ENCODE measurements at places on chromosomes 1 and 21.

DNA sequence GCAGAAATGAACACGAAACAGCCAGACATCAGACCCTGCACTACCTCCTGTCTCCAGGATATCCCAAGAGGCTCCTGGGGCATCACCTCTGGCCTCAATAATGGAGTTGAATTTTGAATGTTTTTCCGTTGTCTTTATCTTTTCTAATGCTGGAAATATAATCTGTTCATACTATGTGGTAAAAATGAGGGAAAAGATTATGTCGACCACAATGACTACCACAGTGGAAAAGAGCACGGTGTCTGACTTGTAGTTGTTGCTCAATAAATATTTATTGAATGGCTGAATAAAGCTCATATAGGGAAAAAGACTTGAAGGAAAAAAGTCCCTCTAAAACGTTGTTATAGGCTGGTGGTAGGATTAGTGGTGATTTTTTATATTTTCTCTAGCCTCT is 44.6 kb upstream of the ROR1 start:
- no peak for DNase-seq

- DNase-seq: no peak
Measured at GRCh38 chr1:245469734-245470133, 314.9 kb downstream of the KIF26B start.

- peak; percentile 96 for DNase-seq
Measured at GRCh38 chr1:150561974-150562445, 12.8 kb downstream of the ADAMTSL4 start.

DNA sequence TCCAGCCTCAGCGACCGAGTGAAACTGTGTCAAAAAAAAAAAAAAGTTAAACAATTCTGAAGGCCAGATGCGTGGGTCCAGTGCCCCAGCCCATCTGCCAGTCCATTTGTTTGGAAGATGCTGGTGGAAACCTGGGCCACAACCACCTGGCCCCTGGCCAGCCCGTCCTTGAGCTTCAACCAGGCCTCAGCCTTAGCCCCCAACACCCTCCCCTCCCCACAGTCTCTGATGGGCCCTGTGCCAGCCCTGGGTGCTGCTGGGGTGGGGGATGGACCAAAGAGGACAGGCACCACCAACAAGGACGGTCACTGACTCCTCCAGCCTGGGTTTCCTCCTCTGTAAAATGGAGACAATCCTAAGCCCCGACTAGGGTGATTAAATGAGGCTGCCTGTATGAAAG is 19.6 kb upstream of the PLEKHG5 start:
- no peak for DNase-seq

DNA sequence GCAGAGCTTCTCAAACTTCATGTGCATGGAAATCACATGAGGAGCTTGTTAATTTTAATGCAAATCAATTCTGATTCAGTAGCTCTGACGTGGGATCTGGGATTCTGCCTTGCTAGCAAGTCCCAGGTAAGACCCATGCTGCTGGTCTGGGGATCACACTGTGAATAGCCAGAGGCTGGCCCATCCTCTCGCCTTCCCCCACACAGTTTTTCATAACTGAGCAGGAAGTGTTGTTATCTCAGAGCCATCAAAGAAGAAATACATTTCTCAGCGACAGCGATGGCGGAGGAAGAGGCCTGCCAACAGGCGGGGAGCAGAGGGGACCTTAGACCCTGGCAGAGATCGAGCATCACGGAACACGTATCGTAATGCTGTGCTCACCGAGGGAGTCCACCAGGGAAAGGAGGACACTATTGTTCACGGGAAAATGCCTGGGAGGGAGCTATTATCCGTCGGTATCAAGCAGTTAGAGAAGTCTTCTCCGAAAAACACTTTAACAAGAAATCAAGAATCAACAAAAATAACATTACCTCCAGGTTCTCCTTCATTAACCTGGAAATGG is 268.9 kb upstream of the TMEM51 start:
- DNase-seq: no peak

DNA sequence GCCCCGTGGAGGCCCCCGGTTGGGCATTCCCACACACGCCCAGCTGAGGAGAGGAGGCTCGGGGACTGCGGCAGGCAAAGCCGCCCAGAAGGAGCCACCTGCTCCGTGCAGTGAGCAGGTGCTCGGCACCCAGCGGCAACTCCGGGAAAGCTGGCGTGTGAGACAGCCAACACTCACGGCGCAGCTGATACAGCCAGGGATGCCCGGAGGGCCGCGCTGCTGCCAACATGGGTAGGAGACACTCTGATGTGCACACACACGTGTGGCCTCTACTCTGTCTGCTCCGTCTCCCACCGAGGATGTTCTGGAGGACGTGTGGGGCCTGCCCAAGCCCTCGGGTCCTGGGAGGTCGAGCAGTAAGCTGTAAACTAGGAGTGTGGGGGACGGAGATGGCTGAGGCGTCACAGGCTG is 12.9 kb downstream of the MORN1 start:
- DNase-seq: no peak

- DNase-seq: no peak
Measured at GRCh38 chr1:226457307-226457712, 49.4 kb upstream of the PARP1 start.

DNA sequence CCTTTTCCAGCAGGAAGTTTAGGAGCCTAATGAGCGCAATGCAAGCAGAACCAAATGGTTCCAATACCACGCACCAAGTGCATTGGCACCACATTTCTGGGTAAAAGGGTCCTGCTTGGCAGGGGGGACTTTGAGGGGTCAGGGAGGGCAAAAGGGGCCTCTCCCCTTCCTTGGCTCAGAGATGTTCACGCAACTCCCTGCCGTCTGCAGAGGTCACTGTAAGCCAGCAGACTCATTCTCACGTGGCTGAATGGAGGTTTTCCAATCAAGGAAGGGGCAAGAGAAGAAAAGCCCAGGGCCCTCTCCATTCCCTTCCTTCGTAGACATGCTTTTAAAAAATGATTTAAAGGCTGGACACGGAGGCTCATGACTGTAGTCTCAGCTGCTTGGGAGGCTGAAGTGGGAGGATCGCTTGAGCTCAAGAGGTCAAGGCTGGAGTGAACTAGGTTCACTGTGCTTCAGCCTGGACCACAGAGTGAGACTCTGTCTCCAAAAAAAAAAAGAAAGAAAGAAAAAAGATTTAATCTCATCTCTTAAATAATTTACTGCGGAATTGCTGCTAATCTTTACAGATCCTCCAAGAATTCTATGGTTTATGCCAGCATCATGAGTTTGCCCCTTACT is 80.3 kb downstream of the RUNX3 start:
- peak; percentile 65 for DNase-seq

DNA sequence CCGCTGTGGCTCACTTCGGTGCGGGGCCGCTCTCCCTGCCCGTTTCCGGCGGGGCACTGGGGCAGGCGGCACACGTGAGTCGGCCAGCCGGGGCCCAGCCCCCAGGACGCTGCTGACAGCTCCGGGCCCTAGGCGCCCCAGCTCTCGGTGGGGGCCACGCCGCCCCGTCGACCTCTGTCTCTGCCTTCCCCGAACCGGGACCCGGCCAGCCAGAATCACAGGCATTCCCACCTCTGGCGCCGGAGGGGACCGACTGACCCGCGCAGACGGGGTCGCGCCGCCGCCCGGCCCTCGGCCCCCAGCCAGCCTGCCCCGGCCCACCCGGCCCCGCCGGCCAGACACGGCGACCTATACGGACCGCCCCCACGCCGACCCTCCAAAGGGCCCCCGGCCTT is 755 bp downstream of the SCMH1 start:
- peak; percentile 55 for DNase-seq

Data from mesenchymal stem cell (in vitro differentiated cells and primary cell).